ENCODE measurements at places on chromosomes 3 and 15.

GRCh38 chr3:159540882-159541495 lies 447.6 kb upstream of the IL12A start:
- DNase-seq, result no peak

DNA sequence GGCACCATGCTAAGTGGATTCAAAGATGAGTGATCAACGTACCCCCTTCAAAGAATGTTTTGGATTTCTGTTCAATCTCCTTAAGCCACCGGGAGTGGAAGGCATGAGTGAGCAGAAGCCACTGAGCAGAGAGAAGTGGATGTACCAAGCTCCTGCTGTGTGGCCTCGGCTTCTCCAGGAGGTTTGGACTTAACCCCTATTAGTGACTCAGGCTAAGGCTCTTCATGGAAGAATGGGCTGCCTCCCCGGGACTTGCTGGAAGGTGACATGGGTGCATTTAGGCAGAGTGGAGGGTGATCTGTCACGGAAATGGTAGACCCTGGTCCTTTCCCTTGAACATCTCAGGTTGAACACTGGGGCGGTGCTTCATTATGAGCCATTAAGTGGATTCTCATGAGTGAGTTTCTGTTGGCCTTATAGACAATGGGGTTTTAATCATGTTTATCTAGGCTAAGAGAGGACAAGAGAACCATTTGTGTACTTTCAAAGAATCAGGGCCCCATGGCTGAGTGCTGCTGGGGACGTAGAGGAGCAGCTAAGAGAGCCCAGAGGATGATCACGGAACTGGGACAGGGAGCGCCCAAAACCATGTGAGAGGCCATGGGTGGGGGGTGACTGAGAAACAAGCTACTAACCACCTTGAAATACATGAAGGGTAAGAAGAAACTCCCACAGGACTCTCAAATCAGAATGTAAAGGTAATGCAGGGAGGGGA lies 62.2 kb downstream of the HES1 start:
- DNase-seq, result no peak

DNA sequence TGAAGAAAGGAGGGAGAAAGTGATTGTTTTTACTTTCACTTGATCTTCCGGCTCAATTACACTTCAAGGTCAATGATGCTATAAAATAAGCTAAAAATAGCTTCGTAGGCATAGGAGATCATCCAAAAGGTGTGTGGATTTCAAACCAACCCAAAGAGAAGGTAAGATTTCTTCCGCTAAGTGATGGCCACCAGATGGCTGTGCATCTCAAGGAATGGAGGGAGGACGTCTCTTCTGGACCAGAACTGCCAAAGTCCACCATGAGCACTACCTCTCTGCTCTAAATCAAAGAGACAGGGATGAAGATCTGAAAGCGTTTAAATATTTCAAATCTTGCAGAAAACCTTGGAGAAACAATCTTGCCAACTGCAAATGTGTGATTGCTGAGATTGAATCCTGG lies 199.1 kb upstream of the ZPLD1 start:
- no peak for DNase-seq

DNA sequence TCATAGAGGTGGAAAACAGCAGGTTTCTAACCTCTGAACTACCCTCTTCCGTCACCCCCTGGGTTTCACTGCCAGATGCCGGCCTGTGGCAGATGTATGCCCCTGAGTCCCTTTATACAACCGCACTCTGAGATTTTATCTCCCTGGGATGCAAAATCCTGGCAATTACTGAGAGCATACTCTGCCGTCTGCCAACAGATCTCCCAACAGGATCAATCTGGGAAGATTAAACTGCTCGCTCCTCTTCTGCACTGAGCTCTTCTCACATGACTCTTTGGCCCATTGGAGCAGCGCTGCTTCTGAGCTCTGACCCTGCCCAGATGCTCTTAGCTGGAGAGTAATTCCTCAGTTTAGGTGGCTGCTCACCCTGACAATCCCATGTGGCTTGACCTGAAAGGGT lies 133.2 kb downstream of the LIPC start:
- no peak for DNase-seq

- no peak for DNase-seq
Measured at GRCh38 chr15:29278436-29279105, 8.9 kb upstream of the NSMCE3 start.

- no peak for DNase-seq
Measured at GRCh38 chr15:90036806-90037510, 35.8 kb downstream of the ZNF710 start.

DNA sequence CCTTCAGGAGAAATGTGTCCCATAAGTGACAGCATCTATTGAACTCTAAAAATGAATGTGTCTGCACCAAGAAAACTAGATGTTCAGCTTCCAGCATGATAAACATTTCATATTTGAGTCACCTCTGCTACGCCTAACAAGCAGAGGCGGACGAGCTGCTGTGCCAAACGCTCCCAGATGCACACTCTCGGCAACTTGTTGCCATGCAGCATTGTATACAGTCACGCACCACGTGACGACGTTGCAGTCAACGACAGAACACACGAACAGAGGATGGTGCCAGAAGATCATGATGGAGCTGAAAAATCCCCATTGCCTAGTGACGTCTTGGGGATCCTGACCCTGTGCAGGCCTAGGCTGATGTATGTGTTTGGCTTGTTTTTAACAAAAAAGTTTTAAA lies 137.5 kb downstream of the XXYLT1 start:
- peak; percentile 38 for DNase-seq
